ENCODE measurements at places on chromosomes 2 and 18.

- no peak for DNase-seq
Observed at GRCh38 chr18:80022613-80023012, 11.6 kb upstream of the RBFA start.

DNA sequence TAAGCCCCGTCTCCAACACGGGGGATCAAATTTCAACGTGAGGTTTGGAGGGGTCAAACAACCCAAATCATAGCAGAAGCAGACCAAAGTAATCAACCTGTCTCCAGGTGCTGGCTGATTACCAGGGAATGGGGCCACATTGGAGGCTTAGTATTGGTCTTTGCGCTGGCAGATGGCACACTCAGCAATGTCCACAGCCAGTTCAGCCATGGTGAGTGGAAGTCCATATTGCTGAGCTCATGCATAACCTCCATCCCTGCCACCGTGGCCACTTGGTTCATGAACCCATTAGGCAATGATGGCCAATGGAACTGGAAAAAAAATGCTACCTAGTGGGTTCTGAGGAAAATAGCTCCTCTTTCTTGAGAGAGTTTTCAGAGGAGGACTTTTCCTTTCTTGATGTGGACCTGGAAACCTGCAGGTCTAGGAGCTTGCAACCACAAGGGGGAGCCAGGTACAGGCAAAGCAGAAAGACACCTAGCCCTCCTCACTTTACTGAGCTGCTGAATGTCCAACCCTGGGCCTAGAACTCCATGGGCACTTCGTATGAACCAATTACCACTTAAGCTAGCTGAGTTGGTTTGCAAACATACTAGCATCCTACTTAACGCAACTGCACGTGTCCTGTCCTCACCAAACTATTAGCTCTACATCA, 128.0 kb upstream of the GYPC start:
- DNase-seq = peak; percentile 15

- DNase-seq = no peak
Observed at GRCh38 chr18:498931-499775, 1.3 kb downstream of the COLEC12 start.

DNA sequence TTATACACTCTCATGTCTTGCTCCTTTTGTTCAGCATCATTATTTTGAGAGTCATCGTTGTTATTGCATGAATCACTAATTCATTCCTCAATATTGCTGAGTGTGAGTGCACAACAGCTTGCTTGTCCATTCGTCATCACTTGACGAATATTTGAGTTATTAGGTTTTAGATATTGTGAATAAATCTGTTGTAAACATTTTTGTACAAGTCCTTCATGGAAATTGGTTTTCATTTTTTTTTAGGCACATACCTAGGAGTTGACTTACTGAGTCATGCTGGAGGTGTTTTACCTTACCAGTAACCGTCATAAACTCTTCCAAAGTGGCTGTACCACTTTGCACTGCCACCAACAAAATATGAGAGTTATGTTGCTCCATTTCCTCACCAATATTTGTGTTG, 84.2 kb upstream of the NCK2 start:
- DNase-seq = no peak

GRCh38 chr2:197168705-197169104, 141.9 kb downstream of the ANKRD44 start:
- no peak for DNase-seq

DNA sequence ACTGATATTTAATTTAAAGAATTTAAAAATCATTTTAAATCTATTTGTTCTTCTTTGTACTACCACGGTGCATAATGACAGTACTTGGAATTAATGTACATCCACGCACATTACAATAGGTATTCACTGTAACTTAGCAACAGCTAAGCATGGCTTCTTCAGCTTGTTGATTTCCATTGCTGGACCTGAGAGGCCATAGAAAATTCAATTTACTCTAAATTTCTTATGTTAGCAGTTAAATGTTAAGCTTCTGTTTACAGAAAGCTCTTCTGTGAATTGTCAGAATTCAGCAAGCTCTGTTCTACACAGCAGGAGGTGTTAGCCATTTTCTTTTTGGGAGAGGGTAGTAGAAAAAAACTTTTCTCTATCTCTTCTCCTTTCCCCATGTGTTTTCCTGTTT, 1149.3 kb upstream of the CDH2 start:
- no peak for DNase-seq

GRCh38 chr2:144986691-144987090, 466.8 kb upstream of the ZEB2 start:
- DNase-seq = no peak

DNA sequence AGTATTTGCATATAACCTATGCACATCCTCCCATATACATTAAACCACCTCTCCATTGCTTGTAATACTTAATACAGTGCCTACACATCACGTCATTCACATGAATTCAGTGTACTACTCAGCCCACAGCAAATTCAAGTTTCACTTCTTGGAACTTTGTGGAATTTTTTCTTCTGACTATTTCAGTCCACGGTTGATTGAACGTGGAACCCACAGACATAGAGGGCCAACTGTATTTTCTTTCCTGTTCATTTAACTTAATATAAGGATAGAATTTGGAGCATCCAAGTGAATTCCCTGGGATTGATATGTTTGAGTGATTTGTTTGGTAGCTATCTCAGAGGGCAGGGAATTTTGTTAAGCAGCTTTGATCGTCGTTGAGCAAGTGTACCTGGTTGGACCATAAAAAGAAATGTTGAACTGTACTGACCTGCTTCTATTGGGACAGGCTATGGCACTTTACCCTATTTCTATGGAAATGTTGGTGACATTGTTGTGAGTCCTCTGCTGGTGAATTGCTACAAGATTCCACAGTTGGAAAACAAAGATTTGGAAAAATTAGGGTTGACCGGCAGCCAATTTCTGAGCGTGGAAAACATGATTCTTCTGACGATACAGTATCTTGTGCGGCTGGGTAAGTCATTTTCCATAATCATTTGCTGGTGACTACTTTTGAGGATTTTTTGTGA, 156.6 kb downstream of the ESCO1 start:
- DNase-seq = no peak

- DNase-seq = no peak
Observed at GRCh38 chr2:164802095-164802707, 39.4 kb downstream of the COBLL1 start.

- DNase-seq = no peak
Observed at GRCh38 chr2:71004857-71005256, 10.2 kb upstream of the TEX261 start.

DNA sequence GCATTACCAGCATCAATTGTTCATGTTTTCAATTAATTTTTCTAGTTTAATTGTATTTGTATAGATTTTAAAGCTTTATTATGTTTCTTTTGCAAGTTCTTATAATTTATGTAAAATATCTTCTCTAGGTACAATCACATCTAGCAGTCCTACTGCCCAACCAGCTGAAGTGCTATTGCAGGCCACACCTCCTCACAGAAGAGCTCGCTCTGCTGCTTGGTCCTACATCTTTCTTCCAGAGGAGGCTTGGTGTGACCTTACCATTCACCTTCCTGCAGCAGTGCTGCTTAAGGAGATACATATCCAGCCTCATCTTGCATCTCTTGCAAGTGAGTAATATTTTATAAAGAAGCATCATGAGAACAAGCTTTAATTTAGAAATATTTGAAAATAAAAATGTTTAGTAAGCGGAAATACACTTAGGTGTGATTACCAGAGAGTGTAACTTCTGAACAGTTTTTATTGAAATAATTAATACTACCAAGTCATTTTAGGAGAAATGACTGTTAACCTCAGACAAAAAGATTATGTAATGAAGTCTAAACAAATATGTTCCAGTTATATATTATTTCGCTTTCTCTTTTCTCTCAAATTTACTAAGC, 122.9 kb upstream of the TTC27 start:
- no peak for DNase-seq

DNA sequence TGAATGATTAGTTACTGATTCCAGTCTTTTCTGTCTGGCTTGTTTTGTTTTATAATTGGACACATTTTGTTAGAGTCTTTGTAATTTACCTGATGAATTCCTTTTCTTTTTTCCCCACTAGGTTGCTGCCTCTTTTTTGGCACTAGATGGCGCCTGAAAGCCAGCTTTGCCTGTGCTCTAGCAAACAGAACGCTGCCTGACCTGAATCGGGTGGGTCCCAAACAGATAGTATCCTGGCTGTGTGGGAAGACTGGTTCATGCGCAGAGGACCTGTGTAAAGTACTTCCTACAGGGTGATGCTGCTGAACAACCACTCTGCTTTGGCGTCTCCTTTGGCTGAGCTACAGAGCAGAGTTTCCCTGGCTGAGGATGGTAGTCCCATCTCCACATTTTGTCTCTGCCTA, 288.2 kb downstream of the IKZF2 start:
- no peak for DNase-seq

DNA sequence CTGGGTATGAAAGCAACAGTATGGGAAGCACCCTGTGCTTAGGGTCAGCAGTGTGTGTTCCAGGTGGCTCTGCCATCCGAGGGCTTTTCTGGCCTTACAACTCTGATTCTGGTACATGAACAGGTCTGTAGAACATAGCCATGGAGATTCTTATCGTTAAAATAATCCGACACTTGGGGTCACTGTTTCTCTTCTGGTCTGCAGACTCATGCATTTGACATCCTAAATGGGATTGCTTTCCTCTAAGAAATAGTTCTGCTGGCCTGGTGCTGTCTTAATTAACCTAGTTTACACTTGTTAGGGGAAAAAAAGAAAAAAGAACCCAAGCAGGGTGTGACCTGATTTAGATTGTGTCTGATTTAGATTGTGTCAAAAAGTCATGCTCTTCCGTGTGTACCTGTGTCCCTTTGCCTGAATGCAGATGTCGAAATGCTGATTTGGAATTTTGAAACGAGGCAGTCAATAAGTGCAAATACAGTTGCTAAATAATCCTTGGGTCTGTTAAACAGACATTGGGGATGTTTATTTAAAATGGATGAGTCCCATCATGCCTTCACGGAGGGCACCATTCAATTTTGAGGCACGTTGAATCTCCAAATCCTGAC, 59.6 kb downstream of the TRPM8 start:
- DNase-seq = peak; percentile 34

- no peak for DNase-seq
Observed at GRCh38 chr2:65579506-65580235, 147.3 kb upstream of the SPRED2 start.

- no peak for DNase-seq
Observed at GRCh38 chr2:102120701-102121159, 21.8 kb upstream of the IL1R1 start.

DNA sequence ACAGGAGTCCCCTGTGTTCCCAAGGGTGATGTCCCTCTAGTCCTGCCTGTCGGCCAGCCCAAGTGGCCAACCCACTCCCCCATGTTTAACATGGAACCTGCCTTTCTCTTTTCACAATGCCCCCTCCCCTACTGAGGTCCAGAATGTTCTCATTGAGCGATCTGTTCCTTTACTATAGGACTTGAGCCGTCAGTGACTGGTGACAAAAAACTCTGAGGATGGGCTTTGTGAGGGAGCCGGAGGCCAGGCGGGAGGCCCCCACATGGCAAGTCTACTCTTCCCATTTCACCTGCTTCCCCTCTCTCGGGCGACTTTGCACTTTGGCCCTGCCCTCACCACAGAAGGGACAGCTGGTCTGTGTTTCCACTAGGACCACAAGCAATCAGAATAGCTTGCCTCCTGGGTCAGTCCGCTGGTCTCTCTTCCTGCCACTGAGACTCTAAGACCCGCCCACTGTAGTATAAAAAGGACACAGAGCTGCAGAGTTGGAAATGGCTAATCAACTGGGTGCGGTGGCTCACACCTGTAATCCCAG, 146.5 kb upstream of the RAB12 start:
- DNase-seq = no peak

DNA sequence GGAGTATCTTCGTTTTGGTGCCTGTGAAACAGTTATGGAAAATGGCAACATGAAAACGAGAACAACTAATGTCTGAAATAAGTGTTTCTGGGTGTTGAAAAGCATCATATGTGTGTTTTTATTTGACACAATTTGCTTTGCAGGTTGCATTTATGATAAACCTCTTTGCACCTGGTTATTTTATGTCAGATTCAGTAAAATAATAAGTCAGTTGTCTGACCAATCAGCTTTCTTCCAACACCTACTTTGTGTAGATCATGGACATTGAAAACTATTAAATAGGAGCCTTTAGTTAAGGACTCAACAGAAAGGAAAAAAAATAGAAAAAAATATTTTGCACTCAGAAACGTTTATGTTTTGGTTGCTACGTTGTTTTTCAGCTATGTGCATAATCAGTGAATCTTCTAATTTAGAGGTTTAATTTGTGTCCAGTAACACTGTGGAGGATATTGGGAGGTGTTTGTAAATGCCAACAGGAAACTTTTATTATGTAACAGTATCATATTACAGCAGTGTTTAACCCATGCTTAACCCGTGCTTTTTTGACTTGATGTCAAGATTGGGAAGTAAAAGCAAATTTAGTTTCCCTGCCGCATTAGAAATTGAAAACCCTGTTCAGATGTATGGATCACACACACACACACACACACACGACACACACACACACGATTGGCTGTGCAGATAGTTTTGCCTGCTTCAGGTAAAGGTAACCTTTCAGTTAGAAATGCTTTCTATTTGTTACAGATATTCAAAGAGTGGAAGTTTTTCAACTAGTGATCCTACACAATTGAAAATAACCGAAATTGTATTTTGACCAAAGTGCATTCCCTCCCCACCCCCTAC, 2.6 kb downstream of the PKP4 start:
- DNase-seq = no peak

- DNase-seq = no peak
Observed at GRCh38 chr18:74182335-74182734, 34.0 kb downstream of the TIMM21 start.

DNA sequence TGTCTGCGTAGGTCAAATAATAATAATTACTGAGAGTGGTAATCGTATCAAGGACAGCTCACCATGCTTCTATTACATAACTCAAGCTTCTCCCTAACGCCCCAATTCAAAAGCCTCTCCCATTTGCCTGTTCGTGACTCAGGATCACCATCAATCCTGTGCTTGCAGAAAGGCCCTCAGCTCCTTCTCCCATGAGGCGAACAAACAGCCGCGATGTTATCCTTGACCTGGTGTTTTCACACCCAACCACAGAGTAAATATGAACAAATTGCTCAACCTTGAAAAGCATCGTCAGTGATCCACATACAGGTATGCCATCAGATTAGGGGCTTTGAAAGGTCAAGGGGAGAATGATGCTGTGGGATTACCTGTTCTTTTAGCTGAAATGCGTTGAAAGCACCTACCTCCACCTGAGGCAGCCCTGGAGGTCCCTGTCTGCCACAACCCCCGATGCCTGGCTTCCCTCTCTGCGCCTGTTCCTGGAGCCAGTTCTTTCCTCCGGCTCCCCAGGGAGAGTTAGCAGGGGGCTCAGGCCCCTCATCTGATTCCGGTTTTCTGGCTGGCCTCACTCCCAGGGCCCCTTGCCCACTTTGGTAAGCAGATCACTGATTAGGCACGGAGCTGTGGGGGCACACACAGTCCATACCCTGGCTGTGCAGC, 39.1 kb upstream of the ODC1 start:
- DNase-seq = no peak
